ENCODE measurements at places on chromosomes 5 and 9.
A peak's percentile ranks its signal among the peaks of the same experiment; 100 is the strongest.

DNA sequence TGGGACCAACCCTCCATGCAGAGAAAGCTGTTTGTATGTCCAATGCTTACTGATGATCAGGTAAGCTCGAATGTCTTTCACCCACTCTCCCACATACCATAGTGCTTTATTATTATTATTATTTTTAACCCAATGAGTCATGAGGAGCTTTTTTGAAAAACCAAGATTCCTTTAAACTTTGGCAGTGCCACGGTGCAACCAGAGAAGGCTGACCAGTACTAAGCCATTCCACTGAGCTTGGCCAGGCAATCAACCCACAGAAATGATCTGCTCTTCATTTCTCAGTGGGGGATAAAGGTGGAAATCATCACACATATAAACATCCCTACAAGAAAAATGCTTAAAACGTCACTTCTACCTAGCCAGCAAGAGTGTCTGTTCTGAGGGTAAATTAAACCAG lies 35.5 kb downstream of the JAKMIP2 start:
- no peak overlapping the region for H3K27ac ChIP-seq
- H3K4me1 ChIP-seq, result no peaks in the 10 kb centered on the region
- H3K27me3 ChIP-seq, result no peaks in the 10 kb centered on the region
- H3K36me3 ChIP-seq, result no peaks in the 10 kb centered on the region

GRCh38 chr9:87285183-87285850 lies 212.3 kb upstream of the DAPK1 start:
- no peak overlapping the region for H3K4me3 ChIP-seq
- H3K4me1 ChIP-seq, result peaks cover 5% of the 10 kb centered on the region
- H3K27me3 ChIP-seq, result no peaks in the 10 kb centered on the region
- no peaks in the 10 kb centered on the region for H3K36me3 ChIP-seq
- H3K27ac ChIP-seq, result no peak overlapping the region
- DNase-seq, result no peak

DNA sequence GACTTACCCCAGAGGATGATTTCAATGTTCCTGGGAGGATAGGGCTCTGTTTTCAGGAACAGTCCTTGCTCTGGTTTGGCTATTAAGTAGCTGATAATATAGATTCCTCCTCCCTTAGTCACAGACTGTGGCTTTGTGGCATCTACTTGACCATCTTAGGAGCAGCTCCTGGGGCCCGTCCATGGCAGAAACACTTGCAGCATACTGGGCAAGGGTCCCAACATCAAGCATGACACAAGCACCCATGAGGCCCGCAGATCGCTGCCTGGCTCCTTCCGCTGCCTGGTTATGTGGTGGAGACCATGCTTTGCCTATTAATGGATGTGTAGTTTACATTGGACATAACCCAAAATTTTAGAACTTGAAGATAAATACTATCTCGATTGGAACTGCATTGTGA lies 170.1 kb downstream of the ICE1 start:
- peak; percentile 75 for DNase-seq
- H3K4me3 ChIP-seq, result no peak overlapping the region
- H3K4me1 ChIP-seq, result no peaks in the 10 kb centered on the region
- H3K36me3 ChIP-seq, result no peaks in the 10 kb centered on the region
- peak overlapping the region; percentile 50 for H3K27ac ChIP-seq

GRCh38 chr5:84273517-84273883 lies 111.2 kb downstream of the EDIL3 start:
- H3K36me3 ChIP-seq, result no peaks in the 10 kb centered on the region
- H3K4me1 ChIP-seq, result no peaks in the 10 kb centered on the region
- no peak overlapping the region for H3K27ac ChIP-seq
- H3K27me3 ChIP-seq, result no peaks in the 10 kb centered on the region
- no peak overlapping the region for H3K4me3 ChIP-seq

DNA sequence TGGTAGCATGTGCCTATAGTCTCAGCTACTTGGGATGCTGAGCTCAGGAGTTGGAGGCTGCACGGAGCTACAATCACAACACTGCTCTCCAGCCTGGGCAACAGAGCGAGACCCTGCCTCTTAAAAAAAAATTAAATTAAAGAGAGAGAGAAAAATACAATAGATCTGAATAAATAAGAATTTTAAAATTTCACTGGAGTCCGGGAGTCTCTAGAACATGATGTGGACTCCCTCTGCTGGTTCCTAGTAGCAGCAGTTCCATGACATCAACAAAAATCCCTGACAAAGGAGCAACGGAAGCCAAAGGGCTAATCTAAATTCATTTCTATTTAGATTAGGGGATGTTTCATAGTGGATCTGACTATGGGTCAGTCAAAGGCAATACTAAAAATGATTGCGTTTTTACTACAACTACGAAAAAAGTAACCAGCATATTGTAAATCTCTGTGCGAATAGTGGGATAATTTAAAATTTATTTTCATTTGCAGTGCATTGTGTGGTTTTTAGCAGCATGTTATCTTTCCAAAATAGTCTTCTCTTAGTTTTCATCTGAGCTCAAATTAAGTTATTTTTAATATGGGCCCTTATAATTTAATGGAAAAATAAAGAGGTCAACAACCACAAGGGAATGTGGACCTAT lies 6.7 kb downstream of the INIP start:
- DNase-seq, result no peak
- H3K36me3 ChIP-seq, result peaks cover 4% of the 10 kb centered on the region
- no peaks in the 10 kb centered on the region for H3K4me1 ChIP-seq
- H3K27ac ChIP-seq, result no peak overlapping the region
- no peak overlapping the region for H3K4me3 ChIP-seq

GRCh38 chr9:7906783-7907550 lies 107.4 kb upstream of the DMAC1 start:
- no peaks in the 10 kb centered on the region for H3K4me1 ChIP-seq
- no peak overlapping the region for H3K27ac ChIP-seq
- DNase-seq, result no peak
- no peaks in the 10 kb centered on the region for H3K36me3 ChIP-seq
- no peaks in the 10 kb centered on the region for H3K27me3 ChIP-seq

- H3K4me3 ChIP-seq, result no peak overlapping the region
- no peaks in the 10 kb centered on the region for H3K36me3 ChIP-seq
- H3K27ac ChIP-seq, result no peak overlapping the region
Observed at GRCh38 chr5:81450940-81451339, 57.0 kb upstream of the ACOT12 start.

DNA sequence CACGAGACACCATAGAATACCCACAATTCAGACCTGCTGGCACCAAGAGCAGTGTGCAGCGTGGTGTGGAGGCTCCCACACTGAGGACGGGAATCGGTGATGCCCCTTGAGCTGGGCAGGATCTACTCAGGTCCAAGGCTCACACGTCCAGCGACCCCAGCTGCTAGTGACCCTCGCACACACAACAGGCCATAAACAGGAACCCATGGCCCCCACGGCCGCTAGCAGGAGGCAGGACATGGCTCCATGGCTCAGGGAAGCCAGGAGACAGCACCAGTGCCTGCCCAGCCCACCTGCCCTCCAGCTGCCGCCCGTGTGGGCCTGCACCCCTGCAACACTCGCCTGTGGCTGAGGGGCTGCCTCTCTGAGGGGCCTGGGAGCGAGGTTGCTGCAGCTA lies 43.4 kb upstream of the SLC9A3 start:
- H3K27me3 ChIP-seq, result no peaks in the 10 kb centered on the region
- no peaks in the 10 kb centered on the region for H3K36me3 ChIP-seq
- H3K27ac ChIP-seq, result no peak overlapping the region
- no peak for DNase-seq

DNA sequence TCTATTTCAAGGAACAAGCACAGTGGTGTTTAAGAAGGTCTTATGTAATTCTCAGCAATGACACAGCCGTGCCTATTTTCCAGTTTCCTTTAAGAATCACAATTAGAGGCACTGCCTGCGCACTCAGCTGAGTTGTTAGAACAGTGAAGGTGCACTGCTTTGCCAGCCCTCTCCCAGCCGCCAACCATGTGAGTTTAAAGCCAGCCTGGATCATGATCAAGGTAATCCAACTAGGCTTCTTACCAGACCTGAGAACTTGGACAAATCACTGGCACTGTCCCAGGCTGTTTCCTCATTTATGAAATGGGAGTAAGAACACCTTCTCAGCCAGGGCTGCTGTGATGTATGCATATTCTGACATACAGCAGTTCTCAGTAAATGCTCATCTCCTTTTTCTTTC lies 99.6 kb downstream of the ASTN2 start:
- H3K27me3 ChIP-seq, result no peaks in the 10 kb centered on the region
- H3K4me3 ChIP-seq, result no peak overlapping the region
- no peak overlapping the region for H3K27ac ChIP-seq
- H3K4me1 ChIP-seq, result no peaks in the 10 kb centered on the region

DNA sequence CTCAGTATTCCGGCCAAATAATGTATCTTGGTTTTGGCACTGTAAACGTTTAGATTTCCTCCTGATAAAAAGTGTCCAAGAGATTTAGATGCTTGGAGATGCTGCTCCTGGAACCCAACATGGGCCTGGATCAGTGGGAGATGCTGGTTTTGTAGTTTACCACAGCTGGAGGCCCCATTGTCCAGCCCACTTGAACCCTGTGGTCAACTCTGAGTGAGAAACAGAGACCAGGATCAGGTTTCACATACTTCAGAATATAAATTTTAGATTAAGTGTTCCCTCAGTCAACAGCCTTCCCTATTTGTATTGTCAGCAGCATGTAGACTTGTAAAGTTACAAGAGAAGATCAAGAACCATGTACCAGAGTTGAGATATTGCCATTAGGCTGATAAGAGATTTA lies 144.7 kb upstream of the C9orf72 start:
- DNase-seq, result no peak
- no peak overlapping the region for H3K4me3 ChIP-seq
- no peaks in the 10 kb centered on the region for H3K4me1 ChIP-seq

- no peaks in the 10 kb centered on the region for H3K36me3 ChIP-seq
- no peaks in the 10 kb centered on the region for H3K4me1 ChIP-seq
- H3K27ac ChIP-seq, result no peak overlapping the region
- no peaks in the 10 kb centered on the region for H3K27me3 ChIP-seq
- no peak overlapping the region for H3K4me3 ChIP-seq
Observed at GRCh38 chr5:162217037-162217436, 149.5 kb downstream of the GABRG2 start.

DNA sequence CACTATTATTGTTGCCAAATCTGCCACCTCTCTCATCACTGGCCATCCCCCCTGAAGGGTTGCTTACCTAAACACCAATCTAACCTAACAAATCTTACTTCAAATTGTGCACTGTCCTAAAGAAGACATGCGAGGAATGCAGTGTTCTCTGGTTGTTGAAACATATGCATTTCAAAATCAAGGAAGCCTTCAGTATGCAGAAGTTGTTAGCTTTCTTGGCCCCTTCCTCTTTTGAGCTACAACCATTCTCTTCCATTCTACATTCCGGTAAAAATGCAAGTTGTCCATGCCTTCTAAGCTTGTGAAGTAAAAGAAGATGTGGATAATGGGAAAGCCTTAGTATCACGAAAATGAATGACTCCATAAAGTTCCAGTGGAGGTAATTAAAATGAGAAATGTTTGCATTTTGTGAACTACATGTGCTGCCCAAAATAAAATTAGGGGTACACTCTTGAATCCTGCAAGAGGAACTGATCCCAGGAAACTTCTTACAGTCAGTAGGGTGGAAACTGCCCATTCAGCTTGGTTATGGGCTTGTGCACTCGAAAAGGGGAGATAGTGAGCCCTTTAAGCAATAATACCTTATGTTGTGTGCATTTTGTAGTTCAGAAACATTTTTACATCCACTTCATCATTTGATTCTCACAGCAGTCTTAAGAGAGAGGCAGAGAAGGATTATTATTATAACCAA lies 77.6 kb upstream of the ADRB2 start:
- H3K4me3 ChIP-seq, result no peak overlapping the region
- DNase-seq, result no peak
- H3K27me3 ChIP-seq, result no peaks in the 10 kb centered on the region
- H3K36me3 ChIP-seq, result no peaks in the 10 kb centered on the region
- no peak overlapping the region for H3K27ac ChIP-seq
- no peaks in the 10 kb centered on the region for H3K4me1 ChIP-seq

DNA sequence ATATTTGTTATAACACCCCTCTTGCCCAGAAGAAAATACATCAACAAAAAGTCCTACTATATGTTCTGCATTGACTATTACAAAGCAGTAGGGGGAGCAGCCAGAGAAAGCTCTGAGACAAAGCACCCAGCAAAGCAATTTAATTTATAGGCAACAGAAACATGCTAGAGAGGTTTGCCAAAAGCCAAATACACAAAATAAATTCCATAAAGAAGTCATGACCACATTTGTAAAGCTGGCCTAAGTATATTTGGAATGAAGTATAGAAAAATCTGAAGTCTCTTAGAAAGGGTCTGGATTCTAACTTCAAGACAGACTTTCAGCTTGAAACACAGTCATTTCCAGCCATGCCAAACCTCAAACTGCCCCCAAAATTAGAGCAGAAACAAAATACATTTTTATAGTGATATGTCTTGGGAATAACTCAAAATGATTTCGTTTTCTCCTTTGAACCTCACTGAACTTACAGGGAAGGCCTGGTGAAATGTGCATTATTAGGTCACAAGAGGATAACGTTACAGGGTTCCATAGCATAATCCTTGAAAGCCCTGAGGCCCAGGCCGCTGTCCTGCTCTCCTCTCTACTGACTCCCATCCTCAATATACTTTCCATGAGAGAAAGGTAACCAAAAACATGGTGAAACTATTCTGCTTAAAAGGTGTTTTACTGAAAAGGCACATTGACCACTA lies 451.8 kb downstream of the RAB3C start:
- no peaks in the 10 kb centered on the region for H3K4me1 ChIP-seq
- no peak overlapping the region for H3K4me3 ChIP-seq
- H3K27ac ChIP-seq, result no peak overlapping the region
- no peaks in the 10 kb centered on the region for H3K36me3 ChIP-seq
- no peaks in the 10 kb centered on the region for H3K27me3 ChIP-seq

- no peak overlapping the region for H3K4me3 ChIP-seq
- H3K27me3 ChIP-seq, result no peaks in the 10 kb centered on the region
- H3K36me3 ChIP-seq, result peaks cover 4% of the 10 kb centered on the region
- no peaks in the 10 kb centered on the region for H3K4me1 ChIP-seq
Observed at GRCh38 chr5:109027983-109028607, 280.4 kb downstream of the FER start.

- no peak overlapping the region for H3K27ac ChIP-seq
- H3K4me1 ChIP-seq, result no peaks in the 10 kb centered on the region
- H3K27me3 ChIP-seq, result no peaks in the 10 kb centered on the region
- DNase-seq, result no peak
- H3K4me3 ChIP-seq, result no peak overlapping the region
Observed at GRCh38 chr9:127330501-127330900, 65.9 kb downstream of the GARNL3 start.

DNA sequence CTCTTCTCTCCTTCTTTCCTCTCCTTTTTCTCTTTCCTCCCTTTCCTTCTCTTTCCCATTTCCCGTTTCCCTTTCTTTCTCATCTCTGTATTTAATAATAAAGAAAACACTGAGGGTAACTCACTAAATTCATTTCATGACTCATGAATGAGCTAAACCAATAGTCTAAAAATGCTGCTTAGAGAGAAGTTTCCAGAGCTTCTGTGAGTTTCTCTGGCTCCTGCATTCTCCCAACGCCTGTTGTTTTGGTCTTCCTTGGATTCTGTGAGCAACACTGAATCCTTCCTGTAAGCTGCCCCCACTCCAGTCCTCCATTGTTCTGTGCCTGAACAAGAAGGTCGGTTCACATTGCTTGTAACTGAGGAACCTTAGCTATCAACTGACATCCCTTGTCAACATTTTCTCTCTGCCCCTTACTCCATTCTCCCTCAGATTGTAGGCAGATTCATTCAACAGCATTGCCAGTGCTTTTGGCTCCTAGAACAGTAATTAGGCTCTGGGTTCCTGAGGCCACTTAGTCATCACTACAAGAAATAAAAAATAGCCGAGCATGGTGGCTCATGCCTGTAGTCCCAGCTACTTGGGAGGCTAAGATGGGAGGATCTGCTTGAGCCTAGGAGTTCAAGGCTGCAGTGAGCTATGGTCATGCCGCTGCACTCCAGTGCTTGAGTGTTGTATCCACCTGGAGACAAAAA lies 237.7 kb upstream of the KLF4 start:
- H3K27me3 ChIP-seq, result no peaks in the 10 kb centered on the region
- peak overlapping the region; percentile 73 for H3K27ac ChIP-seq
- peaks cover 9% of the 10 kb centered on the region for H3K4me1 ChIP-seq
- H3K4me3 ChIP-seq, result no peak overlapping the region
- no peak for DNase-seq
- no peaks in the 10 kb centered on the region for H3K36me3 ChIP-seq
